Activated CD4-positive, alpha-beta T cell treated with anti-CD3 and anti-CD28 coated beads, Interleukin-2, amount 50 U/mL, for 24 hours (primary cell): ENCODE measurements at places on chromosomes 6 and 20.
A peak's percentile ranks its signal among the peaks of the same experiment; 100 is the strongest.

- peak; percentile 15 for DNase-seq
Observed at GRCh38 chr20:36093025-36093803, 61.3 kb upstream of the EPB41L1 start.

DNA sequence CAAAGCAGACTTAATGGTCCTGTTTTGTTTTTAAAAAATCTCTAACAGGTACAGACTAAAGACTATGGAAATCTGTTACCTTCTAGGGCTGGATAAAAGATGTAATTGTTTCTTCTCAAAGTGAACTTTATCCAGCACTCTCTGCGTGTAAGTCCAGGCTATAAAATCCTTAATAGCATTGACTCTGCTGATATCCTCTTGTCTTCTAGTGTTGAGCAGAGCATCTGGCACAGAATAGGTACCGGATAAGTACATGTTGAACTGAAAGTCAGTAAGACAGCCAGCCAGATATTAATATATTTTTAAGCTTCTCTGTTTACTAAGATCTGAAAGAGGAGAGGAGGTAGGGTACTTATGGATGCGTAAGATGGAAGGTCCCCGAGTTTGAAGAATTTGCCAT, 262.3 kb downstream of the TBC1D7 start:
- DNase-seq: no peak

DNA sequence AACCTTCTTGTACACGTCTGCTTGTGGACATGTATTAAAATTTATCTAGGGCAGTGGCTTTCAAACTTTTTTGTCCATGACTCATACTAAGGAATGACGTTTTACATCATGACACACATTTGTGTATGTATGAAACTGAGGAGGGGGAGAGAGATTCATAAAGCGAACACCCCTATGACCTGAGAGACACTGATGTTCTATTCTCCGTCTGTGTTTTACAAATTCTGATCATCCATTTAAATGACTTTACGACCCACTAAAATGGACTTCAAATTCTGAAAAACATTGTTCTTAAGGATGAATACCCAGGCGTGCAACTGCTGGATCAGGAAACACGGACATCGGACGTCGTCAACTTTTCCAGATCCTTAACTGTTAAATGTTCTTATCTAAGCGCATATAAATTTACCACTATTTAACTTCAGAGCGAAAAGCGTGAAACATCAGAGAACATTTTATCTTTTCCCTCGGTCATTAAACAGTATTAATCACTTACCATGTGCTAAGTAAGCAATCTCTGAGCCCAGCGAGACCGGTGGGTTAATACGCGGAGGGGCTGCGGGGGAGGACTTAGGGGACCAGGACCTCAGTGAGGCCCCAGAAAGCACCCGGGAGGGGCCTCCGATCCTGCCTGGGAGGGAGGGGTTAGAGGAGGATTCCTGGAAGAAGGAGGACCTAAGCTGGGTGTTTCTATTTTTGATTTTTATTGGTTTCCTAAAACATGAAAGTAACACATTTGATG, 1.2 kb downstream of the PLAGL1 start:
- no peak for DNase-seq

DNA sequence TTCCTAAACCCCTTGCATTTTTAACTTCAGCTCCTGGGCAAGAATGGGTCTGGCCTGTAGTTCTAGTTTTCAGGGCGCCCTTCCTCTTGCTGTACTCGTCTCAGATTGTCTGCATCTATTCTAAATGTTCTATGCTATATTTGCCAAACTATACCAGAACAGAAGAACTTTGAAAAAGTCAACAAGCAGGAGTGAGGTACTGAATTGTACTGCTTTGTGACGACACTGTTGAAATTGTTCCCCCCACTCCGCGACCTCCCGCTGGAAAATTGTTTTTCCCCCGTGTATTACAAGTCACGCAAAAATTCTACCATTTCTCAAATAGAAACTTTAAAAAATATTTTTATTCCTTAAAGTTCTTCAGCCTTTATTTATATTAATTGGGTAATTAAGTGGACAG, 73.9 kb downstream of the CBFA2T2 start:
- DNase-seq: no peak

GRCh38 chr6:33638556-33638955, 17.4 kb downstream of the ITPR3 start:
- no peak for DNase-seq

DNA sequence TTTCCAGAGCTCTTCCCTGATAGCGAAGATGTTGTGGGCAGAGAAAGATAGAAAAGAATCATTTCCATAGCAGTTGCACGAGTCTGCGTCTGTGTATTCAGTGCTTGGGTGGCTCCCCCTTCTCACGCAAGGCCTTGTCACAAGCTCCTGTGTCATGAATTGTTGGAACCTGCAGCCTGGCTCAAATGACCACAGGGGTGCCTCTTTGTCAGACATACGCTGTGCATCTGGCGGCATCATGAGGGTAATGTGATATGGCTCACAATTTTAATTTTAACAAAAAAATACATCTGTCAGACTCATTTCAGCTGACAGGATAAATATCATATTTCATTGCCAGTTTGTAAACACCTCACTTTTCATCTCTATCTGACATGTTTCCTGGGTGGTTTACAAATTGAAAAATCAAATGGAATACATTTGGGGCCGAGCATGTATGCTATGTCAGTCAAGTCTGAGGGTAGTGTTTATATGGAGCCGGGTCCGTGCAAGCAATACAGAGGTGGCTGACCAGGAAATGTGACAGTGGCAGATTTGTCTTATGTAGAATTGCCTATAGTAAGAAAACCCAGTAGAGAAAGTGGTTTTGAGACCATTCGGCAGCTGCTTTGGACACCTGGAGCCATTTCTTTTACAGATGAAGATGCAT, 90.9 kb downstream of the CAP2 start:
- no peak for DNase-seq

- no peak for DNase-seq
Observed at GRCh38 chr20:5767493-5768098, 17.4 kb downstream of the SHLD1 start.

DNA sequence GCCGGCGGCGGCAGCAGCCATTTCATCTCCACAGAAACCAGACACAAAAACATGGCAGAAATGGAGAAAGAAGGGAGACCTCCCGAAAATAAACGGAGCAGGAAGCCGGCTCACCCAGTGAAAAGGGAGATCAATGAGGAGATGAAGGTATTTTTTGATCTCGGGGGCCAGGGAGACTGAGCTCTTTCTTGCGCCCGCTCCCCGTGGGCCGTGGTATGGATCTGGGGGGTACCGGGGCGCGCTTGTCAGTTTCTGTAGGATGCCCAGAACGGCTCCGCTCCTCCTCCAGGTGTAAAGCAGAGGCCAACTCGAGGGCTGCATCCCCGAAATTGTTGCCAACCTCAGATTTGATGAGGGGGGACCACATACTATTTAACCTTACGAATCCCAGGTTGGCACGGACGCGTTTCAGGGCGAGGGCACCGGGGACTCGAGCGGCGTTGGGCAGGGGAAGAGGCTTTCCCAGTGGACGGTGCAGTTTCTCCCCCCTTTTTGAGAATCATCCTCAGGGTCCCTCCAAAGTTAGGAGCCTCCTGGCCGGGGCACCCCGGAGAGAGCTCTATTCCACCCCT, 735 bp downstream of the SOBP start:
- DNase-seq: no peak

DNA sequence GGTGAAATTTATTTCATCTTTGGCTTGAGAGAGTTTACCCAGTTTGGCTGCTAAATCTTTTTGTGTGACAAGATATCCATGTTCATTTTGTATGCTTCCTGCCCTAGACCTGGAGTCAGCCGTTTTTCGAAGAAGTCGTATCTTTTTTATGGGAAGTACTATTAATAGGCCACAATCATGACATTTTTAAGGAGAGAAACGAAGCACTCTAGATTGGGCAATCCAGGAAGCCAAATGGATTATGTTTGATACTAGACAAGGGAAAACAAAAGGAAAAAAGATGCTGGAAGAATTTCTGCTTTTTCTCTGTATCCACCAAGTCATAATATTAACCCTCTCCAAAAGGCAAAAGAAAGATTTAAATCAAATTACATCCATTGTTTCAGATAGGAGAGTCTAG, 214.6 kb downstream of the HDGFL1 start:
- DNase-seq: no peak

DNA sequence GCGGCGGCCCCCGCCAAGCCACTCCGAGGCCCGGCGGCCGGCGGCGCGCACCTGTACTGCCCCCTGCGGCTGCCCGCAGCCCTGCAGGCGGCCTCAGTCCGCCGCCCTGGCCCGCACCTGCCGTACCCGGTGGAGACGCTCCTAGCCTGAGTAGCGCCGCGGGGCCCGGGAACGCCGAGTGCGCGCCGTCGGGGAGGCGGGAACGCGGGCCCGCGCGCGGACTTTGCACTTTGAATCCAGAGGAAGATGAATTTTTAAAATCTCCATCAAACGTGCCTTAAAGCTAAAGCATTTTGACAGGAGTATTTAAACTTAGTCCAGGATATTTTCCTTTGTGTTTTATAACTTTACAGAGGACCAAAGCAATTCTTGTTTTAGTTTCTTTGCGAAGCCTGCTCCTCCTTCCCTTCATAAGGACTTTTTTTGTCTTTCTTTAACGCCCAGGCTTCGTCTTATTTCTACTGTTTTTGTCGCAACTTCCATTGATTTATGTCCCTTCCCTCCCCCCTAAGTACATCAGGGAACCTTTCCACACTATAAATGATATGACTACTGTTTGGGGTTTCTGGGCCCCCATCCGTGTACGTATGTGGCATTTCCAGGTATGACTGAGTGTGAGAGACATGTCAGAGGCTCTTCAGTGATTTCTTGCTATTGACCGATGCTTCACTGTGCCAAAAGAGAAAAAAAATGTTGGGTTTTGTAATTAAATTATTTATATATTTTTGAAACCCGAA, 2.0 kb downstream of the FOXQ1 start:
- no peak for DNase-seq

GRCh38 chr6:136718476-136718875, 73.8 kb downstream of the MAP3K5 start:
- no peak for DNase-seq

- DNase-seq: no peak
Observed at GRCh38 chr6:40436685-40437604, 150.2 kb downstream of the LRFN2 start.

GRCh38 chr6:2482773-2483172, 237.4 kb upstream of the GMDS start:
- DNase-seq: no peak

DNA sequence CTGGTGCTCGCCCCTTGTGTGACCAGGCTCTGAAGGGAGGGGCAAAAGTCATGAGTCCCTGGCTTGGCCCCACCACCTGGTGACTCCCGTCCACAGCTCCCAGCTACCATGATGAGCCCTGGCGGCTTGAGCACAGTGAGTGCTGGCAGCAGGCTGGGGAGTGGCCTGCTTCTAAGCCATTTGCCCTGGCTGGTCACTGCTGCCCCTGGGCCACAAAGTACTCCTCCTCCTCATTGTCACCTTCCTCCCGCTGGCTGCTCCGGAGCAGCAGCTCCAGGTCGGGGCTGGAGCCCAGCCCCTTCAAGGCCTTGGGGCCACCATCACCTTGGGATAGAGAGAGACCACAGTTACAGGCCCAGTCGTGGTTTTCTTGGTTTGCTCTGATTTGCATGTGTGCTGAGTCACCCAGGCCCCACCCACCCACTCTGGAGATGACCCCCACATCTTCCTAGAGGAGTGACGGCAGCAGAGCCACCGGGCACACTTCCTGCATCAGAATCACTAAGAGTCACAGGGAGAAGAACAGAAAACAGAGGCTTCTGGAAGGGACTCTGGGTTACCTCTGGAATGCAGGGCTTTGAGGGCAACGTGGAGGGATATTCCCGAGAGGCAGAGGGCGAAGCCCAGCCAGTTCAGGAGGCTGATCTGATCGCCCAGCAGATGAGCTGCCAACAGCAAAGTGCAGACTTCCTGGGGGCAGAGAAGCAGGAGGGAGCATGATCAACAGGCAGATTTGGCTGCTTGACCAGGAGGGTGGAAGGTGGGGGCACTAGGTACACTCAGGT, 42.1 kb upstream of the CDH22 start:
- no peak for DNase-seq

DNA sequence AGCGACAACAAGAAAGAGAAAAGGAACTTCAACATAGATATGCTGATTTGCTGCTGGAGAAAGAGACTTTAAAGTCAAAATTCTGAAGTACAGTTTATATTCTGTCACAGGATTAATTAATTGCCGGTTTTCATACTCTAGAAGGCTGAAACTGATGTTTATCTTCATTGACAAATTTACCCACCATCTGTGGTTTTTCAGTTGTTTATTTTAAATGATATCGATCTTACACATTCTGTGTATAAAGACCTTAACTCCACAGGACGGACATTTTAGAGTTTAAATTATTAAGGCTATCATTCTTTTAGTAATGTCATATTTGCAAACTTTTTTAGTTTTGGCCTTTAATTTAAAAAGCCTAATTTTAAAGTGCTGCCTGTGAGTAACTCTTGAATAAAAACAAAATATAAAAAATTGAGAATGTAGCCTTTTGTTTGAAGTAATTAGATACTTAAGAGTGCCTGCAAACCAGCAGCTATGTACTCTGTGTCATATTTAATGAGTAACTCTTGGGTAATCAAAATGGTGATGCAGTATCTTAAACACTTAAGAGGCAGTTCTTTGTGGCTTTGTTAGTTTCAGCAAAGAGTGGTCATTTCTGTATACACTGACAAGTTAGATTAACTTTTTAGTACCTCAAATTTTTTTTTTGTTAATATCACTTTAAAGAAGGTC, 59.3 kb downstream of the CDC5L start:
- DNase-seq: no peak

DNA sequence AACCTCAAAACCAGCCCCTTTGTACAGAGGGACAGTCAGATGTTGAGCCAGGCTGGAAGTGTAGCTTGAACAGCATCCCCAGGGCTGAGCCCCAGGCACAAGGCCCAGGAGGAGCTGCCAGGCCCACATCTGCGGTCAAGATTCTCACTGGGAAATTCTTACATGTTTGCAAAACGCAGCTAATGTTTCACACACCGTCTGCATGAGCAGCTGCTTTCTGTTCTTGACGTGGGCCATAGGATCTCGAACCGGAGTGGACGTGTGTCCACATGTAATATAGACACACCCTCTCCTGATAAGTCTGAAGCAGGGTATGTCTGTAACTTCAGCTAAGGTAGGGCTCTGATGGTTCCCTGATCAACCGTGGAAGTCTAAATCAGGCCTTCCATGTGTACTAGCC, 41.3 kb upstream of the TRAF3IP2 start:
- no peak for DNase-seq

DNA sequence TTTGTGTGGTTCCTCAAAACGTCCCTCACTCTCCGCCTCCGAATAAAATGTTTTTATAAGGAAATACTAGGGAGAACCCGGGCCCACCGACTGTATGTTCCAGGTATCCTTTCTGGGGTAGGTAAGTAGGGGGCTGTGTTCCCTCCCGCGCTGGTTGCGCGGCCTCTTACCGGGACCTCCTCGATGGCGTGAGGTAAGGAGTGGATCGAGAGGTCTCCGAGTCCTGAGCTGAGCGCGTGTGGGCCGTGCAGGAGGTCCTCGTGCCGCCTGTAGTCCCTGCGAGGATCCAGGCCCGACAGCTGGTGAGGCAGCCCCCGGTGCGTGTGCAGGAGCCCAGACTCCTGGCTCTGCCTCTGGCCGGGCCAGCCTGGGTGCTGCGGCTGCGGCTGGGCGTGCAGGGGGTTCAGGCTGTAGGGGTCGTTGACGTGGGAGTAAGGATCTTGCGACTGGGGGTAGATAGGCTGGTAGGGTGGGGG, 5.1 kb downstream of the TFAP2A start:
- DNase-seq: no peak
